ENCODE measurements at places on chromosomes 4 and X.

DNA sequence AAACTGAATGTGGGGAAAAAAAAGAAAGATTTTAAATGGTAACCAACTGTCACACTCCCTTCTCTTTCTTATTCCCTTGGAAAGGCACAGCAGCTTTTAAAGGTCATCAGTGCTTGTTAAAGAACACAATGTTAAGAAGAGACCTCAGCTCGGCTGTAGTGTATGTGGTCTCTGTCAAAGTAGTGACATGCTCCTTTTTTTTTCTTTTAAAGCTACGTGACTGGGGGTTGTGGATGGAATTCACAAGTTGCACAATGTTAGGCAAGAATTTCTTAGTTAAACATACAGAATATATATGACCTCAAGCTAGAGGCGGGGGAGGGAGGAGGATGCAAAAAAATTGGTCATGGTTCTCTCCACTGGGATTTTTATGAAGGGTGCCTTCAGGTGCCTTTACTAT lies 45.6 kb downstream of the OCRL start:
- no peak for DNase-seq

DNA sequence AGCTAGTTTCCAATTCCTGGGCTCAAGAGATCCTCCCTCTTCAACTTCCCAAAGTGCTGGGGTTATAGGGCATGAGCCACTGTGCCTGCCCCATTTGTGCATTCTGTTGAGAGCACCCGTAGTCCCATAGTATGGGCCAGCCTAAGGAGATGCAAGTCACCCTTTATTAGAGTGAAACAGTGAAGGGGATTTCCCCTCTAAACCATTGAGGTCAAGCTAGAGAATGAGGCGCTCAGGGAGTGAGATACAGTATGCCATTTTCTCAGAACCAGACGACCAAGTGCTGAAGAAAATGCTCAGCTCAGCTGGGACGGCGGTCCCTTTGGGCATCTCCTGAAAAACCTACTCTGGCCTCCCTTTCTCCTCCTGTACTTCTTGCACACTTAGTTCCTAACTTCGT lies 18.7 kb downstream of the RNF4 start:
- no peak for DNase-seq

- no peak for DNase-seq
Observed at GRCh38 chrX:49879656-49880277, 483 bp downstream of the USP27X start.

GRCh38 chr4:166903408-166903807 lies 330.9 kb downstream of the SPOCK3 start:
- DNase-seq, result no peak

DNA sequence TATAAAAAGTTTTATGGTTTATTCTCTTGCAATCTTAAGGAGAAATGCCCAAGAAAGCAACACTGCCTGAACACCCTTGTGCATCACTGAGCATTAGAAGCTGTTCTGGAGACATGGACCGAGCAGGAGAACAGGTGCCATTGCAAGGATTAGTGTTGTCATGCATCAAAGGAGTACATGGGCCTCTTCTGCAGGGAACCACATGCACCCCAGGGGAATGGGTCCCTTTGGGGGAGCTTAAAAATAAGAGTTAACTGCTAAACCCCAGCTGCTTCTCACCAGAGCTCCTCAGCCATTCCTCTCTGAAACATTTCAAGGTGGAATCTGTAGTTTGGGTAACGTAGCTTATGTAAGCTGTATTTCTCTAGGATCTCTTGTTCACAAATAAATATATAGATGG lies 353.0 kb upstream of the SLC7A11 start:
- no peak for DNase-seq

GRCh38 chr4:76117536-76117935 lies 30.7 kb downstream of the NUP54 start:
- DNase-seq, result no peak

GRCh38 chr4:159242427-159242826 lies 139.5 kb downstream of the RAPGEF2 start:
- DNase-seq, result no peak

DNA sequence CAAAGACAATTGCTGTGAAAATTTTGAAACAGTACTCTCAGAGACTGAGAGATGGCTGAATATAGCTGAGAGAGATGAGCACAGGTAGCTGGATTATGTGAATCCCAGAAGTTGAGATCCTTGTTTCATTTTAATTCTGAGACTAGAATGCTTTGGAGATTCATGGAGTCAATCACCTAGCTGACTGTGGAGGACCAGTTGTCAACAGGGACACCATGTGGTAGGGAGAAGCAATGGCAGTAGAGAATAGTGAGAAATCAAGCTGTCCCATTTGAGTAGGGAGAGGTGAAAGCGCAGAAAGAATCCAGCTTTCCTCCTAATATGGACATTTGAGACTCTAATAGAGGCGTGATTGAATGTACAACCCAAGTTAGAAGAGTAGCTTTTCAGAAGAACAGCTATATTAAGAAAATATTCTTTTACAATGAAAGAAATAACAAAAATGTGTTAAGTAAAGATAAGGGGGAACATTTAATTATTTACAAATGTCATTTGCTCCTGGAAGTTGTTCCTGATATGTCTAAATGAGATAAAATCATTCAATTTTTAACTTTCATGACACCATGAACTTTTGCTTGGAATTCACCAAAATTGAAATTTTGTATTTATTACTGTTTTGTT lies 30.3 kb upstream of the GLRB start:
- DNase-seq, result peak; percentile 39

DNA sequence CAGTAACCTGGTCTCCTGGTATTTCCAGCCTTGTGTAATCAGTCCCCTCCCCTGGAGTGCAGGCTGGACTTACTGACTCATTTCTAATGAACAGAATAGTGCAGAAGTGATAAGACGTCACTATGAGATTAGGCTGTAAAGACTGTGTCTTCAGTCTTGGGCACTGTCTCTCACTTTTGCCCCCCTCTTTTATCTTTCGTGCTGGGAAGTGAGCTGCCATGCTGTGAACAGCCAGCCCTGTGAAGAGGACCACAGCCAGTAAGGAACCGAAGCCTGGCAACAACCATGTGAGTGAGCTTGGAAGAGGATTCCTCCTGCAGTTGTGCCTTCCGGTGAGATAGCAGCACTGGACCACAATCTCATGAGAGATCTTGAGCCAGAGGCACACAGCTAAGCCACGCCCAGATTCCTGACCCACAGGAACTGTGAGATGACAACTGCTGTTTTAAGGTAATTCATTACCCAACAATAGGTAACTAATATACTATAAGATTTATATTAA lies 67.5 kb upstream of the GPR34 start:
- no peak for DNase-seq

DNA sequence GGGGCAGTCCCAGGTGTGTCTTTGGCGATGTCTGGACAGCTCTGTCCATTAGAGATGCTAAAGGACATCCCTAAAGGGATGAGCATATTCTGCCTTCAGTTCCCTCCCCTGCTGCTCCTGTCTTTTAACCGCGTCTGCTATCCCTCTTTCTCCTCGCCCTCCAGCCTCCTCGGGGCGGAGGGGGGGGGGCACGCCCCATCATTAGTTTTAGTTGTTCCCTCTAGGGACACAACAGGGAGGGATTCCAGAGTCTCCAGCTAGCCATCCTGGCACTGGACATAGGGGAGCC lies 1.1 kb downstream of the MSL3 start:
- DNase-seq, result no peak

DNA sequence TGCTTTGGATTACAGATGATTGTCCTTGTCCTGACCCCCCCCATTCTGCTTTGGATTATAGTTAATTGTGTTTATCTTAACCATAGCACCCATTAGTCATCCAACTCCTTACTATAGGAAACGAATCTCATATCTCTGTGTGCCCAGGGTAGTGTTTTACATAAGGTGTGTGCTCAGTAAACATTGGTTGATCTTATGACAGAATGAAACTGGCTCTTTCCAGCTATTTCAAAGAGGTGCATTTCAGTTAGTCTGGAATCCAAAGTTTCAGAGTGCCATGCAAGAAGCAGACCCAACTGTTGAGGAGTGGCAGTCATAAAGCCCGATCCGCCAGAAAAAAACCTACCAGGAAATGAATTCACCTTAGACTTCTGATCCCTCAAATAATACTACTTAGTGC lies 14.7 kb downstream of the TRIM2 start:
- DNase-seq, result no peak

- DNase-seq, result peak; percentile 31
Observed at GRCh38 chr4:61428950-61429349, 228.8 kb downstream of the ADGRL3 start.

GRCh38 chr4:96052827-96053226 lies 212.9 kb downstream of the PDHA2 start:
- no peak for DNase-seq

GRCh38 chr4:6953751-6954380 lies 44.2 kb downstream of the TBC1D14 start:
- no peak for DNase-seq

- DNase-seq, result no peak
Observed at GRCh38 chr4:176549161-176549865, 229.5 kb downstream of the SPCS3 start.
